ENCODE measurements at places on chromosomes 12 and 14. TPM values are rescaled to one million over a fixed set of nuclear protein-coding genes. Genes with fewer than 3 reads are reported as not detected.

DNA sequence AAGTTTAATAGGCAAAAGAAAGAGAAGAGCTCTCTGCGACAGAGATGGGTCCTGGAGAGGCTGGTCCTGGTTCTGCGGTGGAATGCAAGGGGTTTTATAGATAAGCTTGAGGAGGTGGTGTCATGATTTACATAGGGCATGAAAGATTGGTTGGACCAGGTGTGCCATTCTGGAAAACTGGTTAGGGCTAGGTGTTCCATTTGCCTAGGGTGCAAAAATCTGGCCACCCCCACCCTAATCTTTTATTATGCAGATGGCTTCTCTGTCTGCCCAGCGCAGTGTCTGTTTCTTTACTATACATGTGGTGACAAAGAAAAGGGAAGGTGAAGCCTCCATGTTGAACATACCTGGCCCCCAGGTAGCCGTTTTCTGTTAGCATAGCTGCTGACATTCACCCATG, 65.4 kb downstream of the ERC1 start:
- DNase-seq, result no peak

ASIC1 gene
- total RNA-seq, result 1.8 TPM

DNA sequence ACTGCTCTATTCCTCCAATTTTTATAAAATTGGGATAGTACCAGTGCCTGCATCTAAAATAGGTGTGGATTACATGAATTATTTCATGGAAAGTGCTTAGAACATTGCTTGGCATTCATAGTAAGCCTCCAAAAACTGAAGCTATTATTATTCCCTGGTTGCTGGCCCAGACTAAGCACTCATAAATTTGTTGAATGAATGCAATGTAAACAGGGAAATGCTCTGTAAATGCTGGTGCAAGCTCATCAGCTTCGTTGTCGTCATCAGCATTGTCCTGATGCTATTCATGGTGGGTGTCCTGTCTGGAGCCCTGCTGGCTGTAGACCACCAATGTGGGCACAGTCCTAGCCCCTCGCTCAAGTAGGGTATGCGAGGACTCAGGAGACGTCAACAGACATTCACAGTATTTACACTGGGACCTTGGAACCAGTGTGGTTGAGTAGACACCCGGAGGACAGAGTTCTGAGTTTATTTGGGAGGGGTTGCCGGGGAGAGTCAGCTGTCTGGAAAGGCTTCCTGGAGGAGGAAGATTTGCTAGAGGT, 16.5 kb downstream of the BDKRB2 start:
- no peak for DNase-seq

DNA sequence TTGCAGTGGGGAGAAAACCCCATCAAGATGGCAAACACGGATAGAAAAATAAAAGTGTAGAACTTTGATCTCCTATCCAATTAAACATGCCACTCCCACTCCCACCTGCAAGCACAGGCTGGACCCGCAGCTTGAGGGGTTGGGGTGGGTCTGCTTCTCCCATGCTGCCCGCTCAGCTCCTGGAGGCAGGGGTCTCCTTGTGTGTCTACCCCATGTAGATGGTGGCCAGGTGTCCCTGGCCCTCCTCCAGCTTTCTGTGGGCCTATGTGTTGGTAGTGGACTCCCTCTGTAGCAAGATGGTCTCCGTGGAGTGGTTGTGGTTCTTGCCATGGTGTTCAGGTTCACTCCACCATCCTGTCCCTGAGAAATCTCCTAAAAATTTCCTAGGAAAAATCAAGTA, 23.5 kb upstream of the FGF23 start:
- DNase-seq, result no peak

RFX4 gene
- not detected for total RNA-seq

DNA sequence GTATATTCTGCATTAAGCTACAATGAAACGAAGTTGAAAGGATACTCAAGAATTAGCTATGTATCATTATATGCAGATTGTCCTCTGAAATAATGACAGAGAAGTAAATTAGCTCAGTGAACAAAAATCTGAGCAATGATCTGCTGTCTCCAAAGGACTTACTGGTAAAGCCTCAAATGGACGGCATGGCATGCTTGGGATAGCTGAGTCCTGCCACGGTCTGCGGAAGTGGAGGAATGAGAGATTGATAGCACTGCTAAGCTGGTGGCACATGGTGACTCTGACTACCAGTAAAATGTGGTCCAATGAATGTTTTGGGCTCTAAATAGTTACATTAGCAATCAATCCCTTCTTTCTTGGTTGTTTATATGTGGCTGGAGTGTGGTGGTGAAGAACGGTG, 3.7 kb upstream of the DENND5B start:
- DNase-seq, result peak; percentile 83

DNA sequence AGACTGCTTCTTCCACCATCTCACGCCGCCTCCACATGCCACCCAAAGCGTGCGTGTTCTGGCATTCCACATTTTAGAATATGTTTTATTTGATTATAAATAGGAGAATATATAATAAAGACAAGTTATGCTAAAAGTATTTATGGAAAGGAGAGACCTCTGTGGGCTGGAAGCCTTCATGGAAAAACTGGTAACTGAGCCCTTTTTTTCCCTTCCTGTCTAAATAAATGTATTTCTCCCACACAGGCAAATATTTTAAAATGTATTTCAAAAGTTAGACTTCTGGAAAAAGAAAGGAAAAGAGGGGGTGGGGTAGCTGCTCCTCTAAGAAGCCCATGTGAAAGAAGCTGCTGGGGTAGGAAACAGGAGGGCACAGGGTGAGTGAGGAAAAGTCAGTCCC, 16.1 kb upstream of the NR4A1 start:
- DNase-seq, result no peak

All from fibroblast of lung (primary cell).